ENCODE measurements at places on chromosomes 1 and 21.

DNA sequence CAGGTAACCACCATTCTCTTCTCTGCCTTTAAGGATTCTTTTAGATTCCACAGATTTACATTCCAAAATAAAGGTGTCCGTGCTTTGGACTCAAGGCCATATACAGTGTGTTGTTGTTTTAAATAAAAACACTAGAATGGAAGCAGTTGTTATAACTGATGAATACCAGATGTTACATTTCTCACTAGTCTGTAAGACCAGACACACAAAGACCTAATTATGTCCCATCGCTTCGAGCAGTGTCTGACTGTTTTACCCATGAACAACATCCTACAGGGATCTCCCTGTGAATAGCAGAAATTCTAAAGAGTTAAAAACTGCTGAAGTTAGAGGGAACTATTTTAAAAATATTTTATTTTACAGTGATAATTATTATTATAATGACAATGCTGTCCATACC lies 574.7 kb upstream of the ZP4 start:
- no peak for DNase-seq

DNA sequence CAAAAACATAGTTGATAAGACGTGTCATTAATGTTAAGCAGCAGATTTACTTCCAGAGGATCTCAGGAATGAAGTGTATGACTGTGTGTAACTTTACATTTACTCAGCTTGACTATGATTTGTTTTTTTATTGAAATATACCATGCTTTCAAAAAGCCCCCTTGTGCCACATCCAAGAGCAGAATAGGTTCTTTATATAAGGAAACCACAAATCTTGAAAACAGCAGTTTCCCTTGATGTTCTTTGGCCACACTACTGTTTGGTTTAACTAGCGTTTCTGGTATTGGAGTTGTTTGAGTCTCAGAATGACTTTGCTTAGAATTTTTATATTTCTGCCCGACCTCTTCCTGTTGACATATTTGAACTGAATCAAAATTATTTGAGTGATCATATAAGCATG lies 25.0 kb downstream of the LRRC8C start:
- no peak for DNase-seq

DNA sequence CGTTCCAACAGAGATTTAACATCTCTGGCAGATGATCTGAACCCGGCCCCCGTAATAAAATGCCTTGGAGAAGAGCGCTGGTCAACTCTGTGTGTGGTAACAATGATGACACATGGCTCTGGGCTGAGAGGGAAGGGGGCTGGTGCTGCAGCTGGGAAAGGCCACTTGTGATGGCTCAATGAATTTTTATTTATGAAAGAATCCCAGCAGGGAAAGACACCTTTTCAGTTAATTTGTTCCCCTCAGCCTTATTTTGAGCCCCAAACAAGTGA lies 59.4 kb downstream of the SYT6 start:
- DNase-seq = no peak

DNA sequence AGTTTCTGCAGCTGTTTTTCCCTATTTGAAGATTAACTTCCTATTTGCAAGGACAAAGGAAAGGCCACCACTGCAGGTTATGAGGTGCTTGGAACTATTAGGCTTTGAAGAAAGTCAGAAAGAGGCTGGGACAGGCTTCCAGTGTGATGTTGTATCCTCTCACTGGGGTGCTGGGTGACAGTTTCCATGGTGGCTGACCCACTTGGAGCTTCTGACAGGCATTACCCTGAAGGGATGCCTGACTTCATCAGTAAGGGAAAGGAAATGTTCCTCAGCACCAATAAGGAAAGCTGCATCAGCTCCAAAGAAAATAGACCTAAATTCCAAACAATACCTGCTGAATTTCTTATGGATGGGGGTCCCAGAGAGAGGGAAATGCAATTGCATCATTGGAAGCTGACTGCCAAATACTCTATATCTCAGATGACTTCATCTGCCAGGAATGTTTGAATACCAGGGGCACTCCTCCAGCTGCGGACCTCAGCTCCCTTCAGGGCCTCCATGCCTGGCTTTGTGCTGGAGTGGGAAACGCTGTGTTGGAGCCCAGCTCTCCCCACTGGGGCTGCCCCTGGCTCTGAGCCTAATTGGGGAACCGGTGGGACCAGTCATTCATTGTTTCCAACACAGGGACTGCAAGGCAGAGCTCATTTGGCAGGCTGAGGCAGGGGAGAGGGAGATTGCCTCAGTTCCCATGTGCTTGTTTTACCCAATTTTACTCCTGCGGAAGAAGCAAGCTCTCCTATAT lies 76.6 kb downstream of the RGL1 start:
- DNase-seq = no peak

DNA sequence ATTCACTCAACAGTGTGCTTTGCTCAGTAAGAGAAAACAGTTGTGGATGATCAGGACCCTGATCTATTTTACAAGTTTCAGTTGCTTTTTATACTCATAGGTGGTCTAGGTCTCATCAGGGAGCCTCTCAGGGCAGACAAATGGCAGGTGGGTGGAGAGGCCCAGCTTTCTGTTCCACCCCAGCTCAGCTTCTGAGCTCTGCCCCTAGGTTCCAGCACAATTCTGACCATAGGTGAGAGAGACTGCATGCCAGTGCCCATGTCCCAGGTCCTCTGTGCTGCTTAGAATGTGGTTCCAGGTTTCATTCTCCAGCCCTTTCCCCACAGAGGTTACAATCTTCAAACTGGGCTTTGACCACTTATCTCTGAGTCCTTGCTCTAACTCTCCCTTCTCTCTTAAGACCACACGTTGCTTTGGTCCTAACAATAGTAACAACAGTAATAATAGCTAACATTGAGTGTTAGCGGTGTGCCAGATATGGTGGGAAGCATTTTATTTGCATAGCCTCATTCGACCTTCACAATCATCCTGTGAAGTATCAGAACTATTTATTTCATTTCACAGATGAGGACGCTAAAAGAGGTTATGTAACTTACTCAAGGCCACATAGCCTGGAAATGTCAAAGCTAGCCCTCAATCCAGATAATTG lies 19.6 kb upstream of the DUSP10 start:
- DNase-seq = no peak

- DNase-seq = no peak
Measured at GRCh38 chr1:244102468-244102867, 51.4 kb downstream of the ZBTB18 start.

All from tibial artery (tissue), 4 donors.